ENCODE measurements at places on chromosomes 16 and 17. TPM values are rescaled to one million over a fixed set of nuclear protein-coding genes. Genes with fewer than 3 reads are reported as not detected.

Gene LITAFD
- total RNA-seq = not detected

Gene PRPF8
- 305 TPM for total RNA-seq

Gene TBC1D3
- not detected for total RNA-seq

Gene CCL14
- 6.4 TPM for total RNA-seq

Gene KIF1C
- total RNA-seq = 702 TPM

Gene TERB1
- total RNA-seq = not detected

Gene CDH13
- total RNA-seq = 29.5 TPM

Gene TMEM114
- total RNA-seq = not detected

Gene NPIPB5
- total RNA-seq = 99.1 TPM
